ENCODE measurements at places on chromosomes 12 and 14.

- no peak for DNase-seq
Observed at GRCh38 chr12:78651755-78652154, 212.8 kb upstream of the SYT1 start.

DNA sequence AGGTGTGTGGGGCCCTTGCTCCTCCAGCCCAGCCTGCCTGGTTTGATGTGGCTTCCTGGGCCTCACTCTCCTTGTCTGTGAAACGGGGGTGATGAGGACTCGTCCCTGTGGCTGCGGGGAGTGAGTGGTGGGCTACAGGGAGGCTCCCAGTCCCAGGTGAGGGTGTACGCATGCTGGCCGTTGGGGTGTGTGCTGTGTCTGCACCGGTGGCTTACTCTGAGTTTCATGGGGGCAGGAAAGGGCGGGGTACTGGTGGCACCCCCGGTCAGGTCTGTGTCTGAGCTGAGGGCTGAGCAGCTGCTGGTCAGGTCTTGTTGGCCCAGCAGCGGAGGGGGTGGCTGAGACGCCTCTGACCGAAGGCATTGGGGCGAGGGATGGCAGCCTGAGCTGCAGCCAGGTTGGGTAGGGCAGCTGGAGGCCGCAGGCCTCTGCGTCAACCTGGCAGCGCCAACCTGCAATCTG lies 11.2 kb downstream of the ULK1 start:
- DNase-seq = no peak

DNA sequence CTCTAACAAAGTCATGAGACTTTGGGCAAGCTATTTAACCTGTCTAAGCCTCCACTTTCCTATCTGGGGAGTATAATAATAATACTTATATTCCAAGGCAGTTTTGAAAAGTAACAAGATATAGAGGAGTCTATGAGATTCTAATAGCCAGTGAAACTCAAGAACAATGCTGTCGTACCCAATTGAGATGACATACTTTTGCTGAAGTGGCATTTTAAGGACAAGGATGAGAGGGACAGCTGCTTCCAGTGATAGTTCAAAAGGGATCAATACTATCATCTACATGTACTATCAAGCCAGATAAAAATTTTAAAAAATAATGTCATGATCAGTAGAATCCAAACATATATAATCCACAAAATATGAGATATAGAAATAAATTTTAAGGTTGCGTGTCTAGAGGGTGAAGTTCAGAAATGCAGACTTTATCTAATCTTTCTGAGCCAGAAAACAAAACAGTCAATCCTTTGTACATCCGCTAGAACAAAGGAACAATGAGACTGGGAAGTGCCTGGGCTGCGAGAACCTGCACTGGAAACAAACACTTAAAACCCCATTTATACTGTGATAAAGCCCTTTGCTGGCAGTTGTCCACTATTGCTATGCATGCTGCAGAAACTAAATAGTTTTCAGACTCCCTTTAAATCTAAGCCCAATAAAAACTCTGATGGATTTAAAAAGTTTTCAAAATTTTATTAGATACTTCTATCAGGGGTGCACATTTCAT lies 38.6 kb downstream of the PTPRB start:
- DNase-seq = no peak

GRCh38 chr12:113057565-113058485 lies 1.3 kb downstream of the DTX1 start:
- no peak for DNase-seq

DNA sequence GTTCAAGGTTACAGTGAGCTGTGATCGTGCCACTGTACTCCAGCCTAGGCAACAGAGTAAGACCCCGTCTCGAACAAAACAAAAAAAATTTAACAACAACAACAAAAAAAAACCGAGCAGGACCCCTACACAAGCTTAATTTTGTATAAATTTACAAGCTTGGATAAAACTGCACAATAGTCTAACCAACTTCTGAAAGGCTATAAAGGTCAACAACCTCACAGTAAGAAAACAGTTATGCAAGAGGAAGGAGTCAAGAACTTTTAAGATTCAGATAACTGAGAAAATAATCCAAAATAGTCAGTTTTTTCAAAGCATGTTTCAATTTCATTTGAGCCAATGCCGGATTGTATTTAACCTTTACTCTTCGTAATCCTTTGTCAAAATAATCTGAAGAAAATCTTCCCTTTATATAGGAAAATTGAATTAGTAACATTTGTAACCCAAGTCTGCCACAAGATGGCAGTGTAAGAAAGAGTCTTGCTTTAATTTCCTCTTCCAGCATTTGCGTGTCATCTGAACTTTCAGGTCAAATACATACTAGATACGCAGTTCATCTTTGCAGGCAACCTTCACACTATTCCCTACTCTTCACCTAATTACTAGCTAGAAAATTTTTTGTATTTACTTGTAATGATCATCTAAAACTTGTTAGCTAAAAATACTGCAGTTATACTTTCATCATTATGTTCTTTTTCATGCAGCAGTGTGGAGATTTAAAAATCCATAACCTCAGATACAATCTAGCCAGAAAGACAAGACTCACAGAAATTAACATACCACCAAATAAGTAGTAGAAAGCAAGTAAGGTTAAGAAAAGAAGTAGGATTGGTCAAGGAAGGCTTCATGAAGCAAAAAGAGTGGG lies 5.8 kb downstream of the CCNB1IP1 start:
- DNase-seq = peak; percentile 77

DNA sequence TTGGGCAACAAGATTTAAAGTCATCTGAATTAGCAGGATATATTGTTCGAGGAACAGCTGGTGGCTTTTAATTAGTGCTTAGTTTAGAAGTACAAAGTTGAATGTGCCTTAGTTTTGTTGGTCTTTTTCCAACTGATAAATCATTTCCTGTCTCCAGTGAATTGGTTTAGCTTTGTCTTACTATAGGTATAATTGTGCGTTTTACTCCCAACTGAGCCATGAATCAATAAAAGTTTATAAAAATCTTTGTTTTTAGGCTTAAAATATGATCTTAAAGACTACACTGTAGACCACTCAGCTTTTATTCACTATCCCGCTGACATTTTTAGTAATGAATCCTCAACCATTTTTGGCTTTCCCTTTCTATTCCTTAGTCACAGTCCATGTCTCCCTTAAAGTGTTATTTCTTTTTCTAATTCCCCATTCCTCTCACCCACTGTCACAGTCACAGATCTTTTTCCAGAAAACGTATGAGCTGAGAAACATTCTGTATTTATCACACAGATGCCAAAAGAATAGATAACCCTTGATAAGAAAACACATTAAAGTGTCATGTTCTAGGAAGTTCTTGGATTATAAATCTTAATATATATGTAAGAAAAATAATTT lies 34.0 kb upstream of the ALG10 start:
- DNase-seq = no peak

DNA sequence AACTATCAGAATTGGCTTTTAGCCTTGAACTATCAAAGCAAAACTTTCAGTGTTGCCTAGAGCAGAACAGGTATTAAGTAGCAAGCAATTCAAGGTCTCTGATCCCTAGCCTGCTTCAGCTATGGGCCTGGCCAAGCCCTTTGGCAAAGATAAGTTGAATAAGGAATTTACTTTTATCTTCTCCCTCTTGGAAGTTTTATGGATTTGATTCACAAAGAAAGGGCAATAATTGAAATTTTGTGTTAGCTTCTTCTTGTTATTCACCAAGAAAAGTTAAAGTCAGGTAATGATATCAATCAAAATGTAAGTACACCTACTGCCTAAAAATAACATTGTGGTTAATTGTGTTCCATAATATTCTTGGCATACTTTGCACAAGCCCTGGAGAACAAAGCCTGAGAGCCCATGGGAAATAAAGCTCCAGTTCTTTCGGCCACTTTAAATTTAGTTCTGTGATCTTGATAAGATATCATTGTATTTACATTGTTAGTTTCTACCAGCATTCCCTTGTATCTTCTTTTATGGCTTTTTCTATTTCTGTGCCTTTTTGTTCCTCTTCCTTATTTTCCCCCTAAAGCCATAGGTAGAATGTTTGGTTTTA lies 158.0 kb downstream of the RAD51B start:
- no peak for DNase-seq

DNA sequence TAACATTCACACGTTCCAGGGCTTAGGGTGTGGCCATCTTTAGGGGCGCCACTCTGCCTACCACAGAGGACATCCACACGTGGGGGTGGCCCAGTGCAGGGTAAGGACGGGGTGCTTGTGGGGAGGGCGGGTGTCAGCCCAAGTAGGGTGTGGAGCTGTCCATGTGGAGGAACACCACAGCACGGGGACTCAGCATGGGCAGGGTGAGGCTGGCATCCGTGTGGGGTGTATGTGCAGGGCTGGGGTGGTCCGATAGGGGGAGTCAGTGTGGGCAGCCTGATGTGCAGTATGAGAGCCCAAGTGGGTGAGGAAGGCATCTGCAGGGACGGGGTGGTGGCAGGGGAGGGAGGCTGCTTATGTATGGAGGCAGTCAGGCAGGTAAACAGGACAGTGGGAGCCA lies 17.7 kb downstream of the PSMC1 start:
- no peak for DNase-seq

DNA sequence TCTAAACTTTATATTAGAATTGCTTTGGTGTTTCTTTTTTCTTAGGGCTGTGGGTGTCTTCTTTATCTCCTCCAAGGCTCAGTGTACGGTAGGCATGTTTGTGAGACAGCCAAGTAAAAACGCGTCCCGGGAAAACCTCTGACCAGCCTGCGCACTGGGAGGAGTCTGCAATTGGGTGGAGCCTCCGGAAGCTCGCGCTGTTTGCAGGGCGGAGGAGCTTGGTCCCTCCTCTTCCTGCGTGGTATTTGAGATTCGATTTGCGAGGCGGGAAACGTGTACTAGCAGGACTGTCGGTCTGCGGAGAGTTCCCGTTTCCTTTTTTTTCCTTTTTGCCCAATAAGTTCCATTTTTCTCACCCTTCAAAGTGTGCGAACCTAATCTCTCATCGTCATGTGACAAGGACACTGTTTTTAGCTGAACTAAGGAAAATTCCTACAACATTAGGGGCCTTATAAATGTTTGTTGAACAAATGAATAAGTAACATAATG lies 182.1 kb upstream of the OTX2 start:
- no peak for DNase-seq

GRCh38 chr14:73627151-73627558 lies 14.8 kb downstream of the ACOT6 start:
- DNase-seq = peak; percentile 75

DNA sequence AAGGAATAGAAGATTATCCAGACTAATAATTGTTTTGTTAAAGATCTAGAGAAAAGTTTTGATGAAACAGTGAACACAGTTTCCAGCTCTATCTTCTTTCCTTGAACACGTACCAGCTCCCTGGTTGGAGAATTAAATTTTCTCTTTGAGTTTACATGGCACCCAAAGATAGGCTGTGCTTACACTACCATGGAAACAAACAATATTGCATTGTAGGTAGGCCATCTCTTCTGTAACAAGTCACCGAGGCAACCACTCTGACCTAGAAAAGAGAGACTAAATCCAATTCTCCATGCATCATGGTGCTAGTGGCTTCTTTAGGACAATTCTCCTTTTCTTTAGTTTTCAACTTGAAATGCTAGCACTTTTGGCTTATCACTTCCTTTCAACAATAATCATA lies 9.9 kb downstream of the BMAL2 start:
- no peak for DNase-seq

- DNase-seq = no peak
Observed at GRCh38 chr12:105245291-105245690, 9.3 kb upstream of the APPL2 start.

DNA sequence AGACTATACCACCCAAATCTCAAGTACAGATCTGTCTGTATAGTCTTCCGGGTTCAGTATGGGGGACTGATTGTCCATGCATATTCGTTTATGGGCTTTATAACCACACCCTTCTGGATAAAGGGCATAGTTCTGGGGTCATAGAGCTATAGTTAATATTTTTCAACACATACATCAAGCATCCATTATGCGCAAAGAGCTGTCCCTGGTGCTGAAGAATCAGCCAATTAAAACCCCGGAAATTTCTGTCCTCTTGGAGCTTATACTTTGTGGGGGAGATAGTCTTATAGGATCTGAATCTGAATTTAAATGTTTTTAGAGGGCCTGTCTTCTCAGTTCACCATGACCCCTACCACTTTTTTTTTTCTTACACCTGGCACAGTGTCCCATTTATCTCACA lies 256.7 kb downstream of the SUDS3 start:
- DNase-seq = no peak

DNA sequence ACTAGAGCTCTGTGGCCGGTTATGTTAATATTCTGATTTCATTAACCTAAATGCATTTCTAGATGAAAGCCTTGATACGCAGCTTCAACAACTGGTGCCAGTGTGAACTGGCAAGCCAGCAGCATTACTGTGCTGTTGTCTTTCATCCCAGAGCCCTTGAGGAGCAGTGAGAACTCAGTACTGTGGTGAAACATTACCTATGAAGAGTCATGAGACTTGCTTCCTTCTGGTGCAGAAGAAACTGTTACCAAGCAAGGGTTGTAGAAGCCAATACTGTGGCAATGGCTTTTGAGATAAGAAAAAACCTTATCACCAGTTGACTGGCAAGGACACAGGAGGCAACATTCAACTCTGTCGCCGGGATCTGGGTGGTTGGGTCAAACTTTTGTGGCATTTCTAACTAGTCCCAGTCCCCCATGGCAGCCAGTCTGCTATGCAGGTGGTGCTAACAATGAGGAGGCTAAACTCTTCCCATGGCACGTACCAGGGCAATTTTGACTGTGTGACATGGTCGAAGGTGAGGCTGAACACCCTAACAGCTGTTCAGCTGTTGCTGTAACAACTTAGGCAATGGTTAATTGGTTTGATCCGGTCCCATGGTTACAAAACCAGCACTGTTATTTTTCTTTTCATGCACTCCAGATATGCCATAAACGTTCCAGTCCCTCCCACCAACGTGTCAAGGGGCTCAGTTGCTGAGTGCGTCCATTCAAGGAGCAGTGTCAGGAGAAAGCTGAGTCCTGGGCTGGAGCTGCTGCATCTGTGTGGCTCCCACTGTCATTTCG lies 12.6 kb upstream of the LGALS3 start:
- no peak for DNase-seq

DNA sequence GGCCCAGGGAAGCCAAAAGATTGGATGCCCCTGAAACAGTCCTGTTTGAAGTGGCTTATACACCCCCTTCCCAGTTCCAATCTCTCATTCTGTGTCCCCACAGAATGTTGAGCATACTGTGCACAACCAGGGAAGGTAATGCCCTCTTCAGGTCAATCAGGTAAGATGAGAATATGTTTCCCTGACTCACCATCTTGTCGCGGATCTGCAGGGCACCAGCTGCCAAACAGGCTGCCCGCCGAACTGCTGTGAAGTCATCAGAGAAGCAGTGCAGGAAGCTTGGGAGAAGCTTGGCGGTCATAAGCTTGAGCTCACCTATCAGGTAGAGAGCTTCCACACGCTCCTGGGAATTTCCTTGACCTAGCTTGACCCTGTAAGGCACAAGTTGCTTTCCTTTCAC lies 9.6 kb downstream of the RIOX1 start:
- DNase-seq = no peak
